ENCODE measurements at places on chromosomes 16 and 17.

DNA sequence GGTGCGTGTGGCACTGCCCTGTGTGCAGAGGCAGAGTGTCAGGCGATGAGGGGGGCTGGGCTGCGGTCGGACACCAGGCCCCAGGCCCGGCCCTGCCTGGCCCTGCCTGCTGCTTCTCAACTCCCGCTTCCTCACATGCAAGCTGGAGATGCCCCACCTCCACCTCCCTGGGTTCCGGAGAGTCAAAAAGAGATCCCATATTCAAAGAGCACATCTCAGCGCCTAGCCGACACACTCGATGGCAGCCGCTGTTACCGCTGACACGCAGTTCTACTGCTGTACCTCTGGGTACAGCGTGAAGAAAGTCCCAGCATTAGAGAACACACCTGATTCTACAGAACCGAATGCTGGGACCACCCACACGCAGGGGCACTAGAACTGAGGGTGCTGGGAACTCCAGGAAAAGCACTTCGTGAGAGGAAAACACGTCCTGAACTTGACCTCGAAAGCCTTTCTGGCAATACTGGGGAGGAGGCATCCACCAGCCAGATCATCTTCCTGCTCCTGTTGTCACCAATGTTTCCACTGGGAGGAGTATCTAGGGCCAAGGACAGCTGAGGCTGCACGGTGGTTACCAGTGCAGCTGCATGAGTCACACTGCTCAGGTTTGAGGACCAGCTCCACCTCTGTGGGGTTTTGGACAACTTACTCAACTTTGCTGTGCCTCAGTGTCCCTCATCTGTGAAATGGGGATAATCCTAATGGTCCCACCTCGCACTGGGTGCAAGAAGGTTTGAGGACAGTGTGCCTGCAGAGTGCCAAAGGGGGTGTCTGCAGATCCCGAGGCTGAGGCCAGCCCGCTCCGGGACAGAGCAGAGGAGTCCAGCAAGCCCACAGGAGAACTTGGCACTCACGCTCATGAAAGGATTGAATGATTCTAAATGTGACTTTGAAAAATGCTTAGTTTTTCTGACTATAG is 100.4 kb upstream of the DNAH17 start:
- no peak for DNase-seq

GRCh38 chr17:77802811-77803220 is 155.7 kb upstream of the TNRC6C start:
- no peak for DNase-seq

- DNase-seq = no peak
Measured at GRCh38 chr16:86089991-86090390, 191.0 kb downstream of the IRF8 start.

- no peak for DNase-seq
Measured at GRCh38 chr17:364308-364707, 11.7 kb upstream of the RPH3AL start.

DNA sequence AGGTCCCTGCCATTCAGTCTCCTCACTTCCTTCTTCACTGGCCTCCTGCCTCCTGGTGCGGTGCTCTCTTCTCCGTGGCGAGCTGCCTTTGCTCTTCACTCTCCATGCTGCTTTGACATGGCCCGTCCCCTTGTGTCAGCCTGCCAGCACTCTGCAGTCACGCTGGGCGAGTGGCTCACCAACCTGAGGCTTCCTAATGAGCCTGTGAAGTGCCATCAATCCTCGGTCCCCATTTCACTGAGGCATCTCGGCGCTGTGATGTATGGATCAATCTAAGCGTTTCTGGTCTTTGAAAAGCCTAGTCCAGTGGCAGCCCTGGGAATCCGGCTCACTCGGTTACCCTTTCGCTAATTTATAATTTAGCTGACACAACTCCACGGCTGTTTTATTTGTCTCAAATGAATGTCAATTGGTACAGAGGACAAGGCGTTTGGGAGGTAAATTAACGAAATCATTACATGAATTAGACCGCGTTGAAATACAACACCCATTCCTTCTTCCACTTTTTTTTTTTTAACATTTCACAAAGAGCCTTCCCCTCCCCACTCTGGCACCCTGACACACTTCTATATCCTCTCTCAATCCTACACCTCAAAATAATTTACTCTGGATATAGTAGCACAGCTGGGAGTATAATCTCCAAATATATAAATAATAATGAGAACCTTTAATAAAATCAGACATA is 610.7 kb downstream of the TMEM114 start:
- DNase-seq = no peak

DNA sequence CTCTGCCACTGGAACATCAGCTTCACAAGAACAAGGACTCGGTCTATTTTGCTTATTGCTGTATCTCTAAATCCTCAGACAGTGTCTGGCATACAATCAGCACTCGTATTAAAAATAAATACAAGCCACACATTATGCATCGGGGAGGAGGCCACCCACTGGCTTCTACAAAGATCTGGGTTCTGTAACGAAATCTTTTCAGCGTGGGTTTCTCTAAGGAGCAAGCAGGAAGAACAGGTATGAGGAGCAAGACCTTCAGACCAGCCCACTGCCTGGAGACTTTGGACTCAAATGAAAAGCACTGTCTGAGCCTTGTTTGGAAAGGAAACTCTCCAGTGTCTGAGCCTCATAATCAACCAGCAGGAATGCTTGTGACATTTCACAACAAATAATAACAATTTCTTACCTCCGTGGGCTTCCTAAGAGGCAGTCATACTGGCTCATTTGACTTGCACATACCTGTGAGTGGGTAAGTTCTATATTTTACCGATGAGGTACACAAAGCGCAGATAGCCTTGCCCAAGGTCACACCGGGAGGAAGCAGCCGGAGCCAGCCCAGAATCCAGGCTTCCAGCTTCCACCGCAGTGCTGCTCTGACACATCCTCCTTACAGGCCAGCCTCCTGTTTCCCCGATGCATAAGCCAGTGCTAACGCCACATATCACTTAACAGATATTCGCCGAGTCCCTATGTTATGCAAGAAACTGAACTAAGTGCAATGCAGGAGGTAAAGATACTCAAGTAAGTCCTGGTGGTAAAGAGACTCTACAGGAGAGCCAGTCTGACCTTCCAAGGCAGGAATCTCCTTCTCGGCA is 118.6 kb upstream of the TNRC6C start:
- no peak for DNase-seq

- DNase-seq = no peak
Measured at GRCh38 chr16:55577887-55578286, 11.4 kb downstream of the CAPNS2 start.
